ENCODE measurements at places on chromosomes 2 and 18.

DNA sequence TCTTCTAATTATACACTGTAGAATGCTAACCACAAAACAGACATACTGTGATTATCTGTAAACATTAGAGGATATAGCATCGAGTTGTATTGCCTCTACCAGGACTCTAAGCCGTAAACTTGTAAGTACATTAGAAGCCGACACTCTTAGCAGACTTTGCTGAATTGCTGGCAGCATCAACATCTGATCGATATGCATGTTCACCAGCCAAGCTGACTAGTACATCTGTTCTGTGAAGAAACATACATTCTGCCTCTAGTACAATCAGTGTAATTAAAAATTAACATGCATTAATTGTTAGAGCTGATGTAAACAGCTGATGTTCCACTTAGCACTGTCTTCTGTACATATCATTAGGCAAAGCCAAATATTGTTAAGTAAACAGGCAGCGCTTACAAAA is 502.2 kb downstream of the NR4A2 start:
- no peak for DNase-seq

GRCh38 chr2:240109386-240109785 is 26.7 kb downstream of the COPS9 start:
- DNase-seq, result no peak

DNA sequence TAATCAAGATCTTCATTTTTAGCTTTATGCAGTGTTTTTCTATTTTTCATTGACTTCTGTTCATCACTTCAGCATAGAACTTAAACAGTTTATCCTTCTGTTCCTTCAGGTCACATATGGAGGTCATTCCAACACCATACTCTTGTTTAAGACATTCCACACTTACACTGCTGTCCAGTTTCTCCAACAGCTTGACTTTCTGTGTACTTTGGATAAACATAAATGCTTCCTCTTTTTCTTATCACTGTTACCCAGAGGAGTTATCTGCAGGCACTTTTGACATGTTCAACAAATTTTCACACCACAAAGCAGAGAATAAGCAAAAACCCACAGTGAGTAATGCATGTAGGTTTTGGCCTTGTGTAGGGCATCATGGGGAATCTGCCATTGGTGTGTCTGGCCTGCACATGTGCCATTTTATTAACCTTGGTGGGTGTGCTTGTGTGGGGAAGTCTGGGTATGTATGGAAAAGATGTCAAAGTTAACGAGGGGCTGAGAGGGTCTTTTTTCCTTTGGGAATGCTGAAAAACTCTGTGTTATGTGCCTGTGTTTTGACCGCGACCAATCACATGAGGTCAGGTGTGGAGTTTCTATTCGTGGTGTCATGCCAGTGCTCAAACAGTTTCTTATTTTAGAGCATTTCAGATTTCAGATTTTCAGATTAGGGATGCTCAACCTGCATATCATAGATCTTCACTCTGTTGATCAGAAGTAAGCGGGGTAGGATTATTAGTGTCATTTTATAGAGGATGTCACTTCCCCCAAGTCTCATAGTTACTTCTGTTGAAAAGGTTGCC is 53.9 kb upstream of the ACVR1 start:
- no peak for DNase-seq

DNA sequence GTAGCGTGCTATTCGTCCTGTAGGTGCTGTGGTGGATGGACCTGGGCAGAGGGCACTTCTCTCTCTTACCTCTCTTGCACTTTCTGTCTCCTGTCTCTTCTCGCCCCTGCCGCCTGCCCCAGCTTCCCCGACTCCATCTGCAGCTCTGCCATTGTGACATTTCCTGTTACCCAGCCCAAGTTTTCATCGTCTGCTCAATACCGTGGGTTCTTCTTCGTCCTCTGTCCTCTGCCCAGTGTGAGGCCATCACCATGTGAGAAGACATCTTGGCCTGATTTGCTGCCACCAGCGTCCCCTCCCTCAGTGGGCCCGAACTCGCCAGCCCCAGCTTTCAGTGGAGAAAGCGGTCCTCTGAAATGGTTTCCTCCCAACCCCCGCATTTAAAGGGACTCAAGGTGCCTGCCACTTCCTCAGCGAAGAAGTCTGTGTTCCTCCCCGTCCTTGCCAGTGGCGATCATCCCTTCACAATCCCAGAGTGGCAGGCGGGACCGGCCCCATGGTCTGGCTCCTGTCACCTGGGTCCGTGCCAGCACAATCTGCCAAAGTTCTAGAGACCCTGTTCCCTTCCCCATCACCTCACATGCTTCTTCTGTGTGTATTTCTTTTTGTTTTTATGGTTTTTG is 18.0 kb downstream of the TGOLN2 start:
- DNase-seq, result no peak

- no peak for DNase-seq
Observed at GRCh38 chr2:33168922-33169321, 222.2 kb downstream of the LTBP1 start.

DNA sequence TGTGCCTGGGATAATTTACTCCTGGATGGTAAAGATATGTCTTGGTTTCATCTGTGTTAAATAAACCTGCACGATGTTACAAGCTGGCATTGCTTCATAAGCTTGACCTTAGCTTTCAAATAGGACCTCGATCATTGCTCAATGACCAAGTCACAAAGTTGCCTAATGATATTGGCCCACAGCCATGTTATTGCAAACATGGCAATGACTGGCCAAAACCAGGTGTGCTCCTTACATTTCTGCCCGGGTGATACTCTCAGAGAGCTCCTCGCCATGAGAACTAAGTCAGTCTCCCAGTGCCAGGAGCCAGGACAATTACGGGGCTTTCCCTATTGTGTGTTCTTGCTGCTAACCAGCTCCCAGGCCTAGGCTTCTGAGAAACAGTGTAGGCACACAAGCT is 72.5 kb upstream of the CYP1B1 start:
- DNase-seq, result no peak

DNA sequence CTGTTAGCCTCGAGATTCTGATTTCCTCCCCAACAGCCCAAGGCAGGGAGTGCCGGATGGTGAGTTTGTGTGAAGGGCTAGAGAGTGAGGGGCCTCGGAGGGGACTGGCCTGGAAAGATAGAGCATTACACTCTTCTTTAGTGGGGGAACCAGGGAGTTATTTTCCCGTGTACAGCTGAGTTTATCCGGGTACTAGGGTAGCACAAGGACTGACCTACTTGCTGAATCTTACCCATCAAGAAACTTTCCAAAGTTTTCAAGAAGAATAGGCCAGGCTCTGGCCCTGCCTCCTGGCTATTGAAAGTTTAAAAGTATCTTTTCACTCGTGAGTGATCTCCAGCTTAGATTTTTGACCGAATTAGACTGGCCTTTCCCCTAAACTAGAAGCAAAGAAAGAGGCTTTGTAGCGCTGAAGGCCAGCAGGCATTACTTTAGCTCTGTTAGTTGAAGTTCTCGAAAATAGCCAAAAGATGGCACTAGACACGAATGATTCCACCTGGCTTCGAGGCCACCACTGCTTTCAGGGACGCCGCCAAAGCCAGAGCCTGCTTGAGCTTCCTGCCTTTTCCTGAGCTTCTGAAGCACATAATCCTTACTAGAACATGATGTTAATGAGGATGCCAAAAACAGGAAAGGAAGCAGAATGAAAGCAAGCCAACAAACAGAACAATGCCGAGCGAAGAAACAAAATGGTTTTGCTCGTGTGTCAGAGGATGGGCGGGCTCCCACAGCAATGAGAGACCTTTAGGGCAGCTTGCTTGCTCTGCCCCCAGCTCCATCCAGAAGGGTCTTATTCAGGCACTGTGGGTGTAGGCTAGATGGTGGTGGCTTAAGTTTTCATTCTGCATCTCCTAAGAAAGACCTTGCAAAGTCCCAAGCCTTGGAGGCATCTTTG is 55.8 kb downstream of the TSN start:
- DNase-seq, result no peak

DNA sequence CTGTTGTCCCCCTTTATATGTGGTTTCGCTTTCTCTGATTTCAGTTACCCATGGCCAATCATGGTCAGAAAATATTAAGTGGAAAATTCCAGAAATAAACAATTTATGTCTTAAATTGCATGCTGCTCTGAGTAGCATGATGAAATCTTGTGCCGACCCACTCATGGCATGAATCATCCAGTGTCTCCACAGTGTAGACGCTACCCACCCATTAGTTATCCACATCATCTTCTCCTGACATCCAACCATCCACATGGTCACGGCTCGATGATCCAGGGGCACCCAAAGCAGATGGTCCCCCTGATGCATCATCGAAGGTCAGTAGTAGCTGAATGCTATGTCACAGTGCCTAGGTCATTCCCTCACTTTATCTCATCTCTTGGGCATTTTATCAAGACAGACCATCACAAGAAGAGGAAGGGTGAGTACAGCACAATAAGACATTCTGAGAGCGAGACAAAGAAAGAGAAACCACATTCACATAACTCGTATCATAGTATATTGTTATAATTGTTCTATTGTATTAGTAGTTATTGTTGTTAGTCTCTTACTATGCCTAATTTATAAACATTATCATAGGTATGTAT is 44.1 kb upstream of the ACKR3 start:
- DNase-seq, result no peak

- DNase-seq, result no peak
Observed at GRCh38 chr18:6079406-6079805, 184.1 kb upstream of the TMEM200C start.

DNA sequence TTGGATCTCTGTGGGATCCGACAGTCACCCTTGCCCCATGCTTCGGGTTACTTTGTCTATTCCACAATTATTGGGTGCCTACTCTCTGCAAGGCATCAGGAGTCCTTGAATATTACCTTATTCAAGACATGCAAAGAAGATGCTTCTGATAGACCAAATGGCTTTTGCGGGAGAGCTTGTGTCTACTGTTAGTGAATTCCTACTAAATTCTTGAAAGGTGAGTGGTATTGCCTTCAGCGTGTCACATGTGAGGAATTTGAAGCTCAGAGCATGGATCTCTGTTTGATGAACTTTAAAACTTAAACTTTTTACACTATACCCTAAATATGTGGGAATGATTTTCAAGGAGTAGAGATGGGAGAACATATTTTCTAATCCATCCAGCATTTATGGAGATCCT is 184.4 kb downstream of the LTBP1 start:
- DNase-seq, result no peak

DNA sequence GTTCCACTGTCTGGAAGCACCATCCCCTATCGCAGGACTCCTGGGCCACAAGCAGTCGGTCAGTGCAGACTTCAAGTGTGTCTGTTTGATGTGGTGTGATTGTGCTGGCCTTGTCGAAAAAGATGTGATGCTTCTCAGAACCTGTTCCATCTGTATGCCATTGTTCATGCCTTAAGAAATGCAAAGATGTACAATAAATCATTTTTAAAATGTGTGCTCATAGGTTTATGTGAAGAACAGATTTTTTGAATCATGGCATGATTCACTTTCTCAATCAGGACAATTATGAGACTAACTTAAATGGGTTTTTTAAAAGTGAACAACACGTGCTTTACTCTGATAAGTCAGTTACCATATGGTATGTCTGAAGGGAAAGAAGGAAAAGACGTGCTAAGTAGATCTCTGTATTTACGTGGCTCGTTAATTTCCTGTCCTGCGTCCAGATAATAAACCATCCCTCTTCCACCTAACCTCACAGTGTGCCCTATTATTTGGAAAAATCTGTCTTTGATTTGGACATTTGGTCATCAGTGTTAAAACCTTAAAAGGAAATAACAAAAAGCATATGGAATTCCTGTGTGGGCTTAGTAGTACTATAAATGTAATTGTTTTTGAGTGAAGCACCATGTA is 54.9 kb downstream of the PRKRA start:
- no peak for DNase-seq

DNA sequence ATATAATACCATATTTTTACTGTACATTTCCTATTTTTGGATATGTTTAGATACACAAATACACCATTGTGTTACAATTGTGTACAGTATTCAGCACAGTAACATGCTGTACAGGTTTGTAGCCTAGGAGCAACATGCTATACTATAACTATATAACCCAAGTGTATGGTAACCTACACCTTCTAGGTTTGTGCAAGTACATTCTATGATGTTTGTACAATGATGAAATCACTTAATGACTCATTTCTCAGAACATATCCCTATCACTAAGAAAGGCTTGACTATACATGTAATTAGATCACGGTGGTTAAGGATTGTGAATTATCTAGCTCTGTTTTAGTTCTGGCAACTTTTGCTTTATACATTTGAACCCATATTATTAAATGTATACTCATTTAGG is 31.3 kb downstream of the NPHP1 start:
- no peak for DNase-seq

DNA sequence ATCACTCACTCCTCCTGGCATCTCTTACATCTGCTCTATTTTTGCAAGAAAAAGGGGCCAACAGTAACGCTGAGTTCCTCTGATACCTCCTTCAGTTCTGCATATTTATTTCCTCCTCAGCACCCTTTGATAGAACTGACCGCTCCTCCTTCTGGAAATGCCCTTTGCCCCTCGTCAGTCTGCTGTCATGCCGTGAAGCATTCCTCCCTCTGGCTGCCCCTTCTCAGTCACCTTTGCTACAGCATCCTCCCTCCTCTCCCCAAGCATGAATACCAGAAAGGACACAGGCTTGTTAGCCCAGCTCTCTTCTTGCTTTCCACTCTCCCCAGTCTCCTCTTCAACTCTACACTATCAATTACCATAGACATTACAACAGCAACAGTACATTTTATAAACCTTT is 135.4 kb downstream of the NBAS start:
- DNase-seq, result no peak

GRCh38 chr2:26801796-26802195 is 15.9 kb downstream of the CENPA start:
- DNase-seq, result no peak

DNA sequence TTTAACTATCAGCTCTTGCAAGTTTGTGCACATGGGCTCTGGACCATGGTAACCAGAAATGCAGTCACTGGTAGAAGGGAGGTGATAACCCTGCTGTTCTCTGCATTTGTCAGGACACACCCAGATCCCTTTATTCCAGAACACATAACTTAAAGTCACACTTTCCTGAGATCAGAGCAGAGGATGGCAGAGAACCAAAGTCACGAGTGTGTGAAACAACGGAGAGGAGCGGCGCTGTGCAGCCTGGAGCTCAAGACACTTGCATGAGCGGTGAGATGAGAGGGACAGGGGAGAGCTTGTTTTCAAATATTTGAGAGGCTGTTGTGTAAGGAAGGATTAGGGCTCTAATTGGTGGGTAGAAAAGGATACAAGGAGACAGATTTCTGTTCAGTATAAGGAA is 43.3 kb upstream of the AAK1 start:
- no peak for DNase-seq

DNA sequence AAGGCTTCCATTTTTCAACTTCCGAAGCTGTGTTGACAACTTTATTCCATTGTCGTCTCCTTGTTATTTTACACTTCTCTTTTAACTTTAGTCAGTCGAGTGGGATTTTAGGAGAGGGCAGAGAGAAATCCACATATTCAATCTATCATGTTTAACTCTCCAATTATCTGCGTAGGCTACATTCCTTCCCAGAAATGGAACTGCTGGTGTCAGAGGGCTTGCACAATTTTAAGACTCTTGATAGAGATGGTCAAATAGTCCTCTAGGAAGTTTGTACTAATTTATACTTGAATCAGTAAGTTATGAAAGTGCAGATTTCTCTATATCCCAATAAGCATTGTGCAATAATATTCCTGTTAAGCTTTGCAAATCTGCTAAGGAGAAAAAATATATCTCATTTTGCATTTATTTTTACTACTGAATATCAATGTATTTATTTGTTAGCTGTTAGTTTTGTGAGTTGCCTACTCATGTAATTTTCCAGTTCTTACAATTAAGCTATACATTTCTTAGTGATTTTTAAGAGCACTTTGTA is 95.6 kb downstream of the CYP26B1 start:
- DNase-seq, result no peak
